ENCODE measurements at places on chromosomes 3 and 15.

DNA sequence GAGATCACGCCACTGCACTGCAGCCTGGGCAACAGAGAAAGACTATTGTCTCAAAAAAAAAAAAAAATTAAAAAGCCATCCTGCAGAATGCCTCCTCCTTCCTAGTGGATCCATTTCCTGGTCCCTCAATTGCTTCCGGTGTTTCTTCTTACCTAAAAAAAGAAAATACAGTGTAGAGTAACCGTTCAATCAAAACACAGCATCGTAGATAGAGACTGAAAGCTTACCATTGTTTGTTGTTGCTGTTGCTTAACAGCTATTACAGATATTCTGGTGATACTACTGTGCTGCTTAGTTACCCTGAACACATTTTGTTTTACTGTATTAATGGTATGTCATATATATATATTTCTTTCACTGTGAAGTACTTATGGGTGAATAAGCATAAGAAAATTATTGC lies 105.5 kb upstream of the LRRFIP2 start:
- no peak for DNase-seq

DNA sequence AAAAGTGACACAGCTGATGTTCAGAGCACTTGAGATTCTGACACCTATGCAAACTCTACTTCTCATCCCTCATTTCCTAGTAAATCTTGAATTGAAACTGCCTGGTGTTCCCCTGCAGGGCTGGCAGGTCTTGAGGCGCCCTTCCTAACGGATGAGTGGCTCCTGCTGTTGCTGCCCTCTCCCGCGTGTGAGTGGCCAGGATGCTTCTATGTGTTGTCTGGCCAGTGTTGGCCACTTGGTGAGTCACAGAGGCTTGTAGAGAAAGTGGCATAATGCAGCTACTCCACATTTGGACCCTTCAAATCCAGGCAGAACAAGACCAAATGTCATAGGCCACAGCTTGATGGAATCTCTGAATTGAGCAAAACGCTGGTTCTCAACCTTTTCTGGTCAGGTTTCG lies 63.6 kb downstream of the MOBP start:
- no peak for DNase-seq

DNA sequence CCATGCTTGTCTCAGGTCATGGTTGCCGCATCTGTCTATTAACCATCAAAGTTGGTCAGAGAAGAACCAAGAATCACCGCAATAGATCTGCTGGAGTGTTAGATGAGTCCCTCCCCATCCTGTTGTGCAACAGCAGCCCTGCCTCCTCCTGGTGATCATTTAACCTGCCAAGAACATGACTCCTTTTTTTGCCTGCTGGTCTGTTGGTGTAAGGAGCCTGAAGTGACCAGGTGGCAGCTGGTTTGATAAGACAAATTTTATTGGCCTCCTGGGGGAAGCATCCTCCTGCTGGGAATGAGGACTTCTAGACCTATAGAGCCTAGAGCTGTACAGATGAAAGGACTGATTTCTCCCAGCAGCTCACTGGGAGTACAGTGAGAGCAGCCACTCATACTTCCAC lies 43.5 kb upstream of the RAF1 start:
- no peak for DNase-seq

- no peak for DNase-seq
Measured at GRCh38 chr3:133837487-133838295, 32.1 kb downstream of the SRPRB start.

- no peak for DNase-seq
Measured at GRCh38 chr3:71447803-71448202, 135.7 kb downstream of the FOXP1 start.

GRCh38 chr15:87965304-87965703 lies 291.2 kb downstream of the NTRK3 start:
- DNase-seq, result no peak

- no peak for DNase-seq
Measured at GRCh38 chr3:39434574-39434973, 28.1 kb downstream of the RPSA start.

- DNase-seq, result no peak
Measured at GRCh38 chr3:7710284-7710683, 791.3 kb upstream of the LMCD1 start.

DNA sequence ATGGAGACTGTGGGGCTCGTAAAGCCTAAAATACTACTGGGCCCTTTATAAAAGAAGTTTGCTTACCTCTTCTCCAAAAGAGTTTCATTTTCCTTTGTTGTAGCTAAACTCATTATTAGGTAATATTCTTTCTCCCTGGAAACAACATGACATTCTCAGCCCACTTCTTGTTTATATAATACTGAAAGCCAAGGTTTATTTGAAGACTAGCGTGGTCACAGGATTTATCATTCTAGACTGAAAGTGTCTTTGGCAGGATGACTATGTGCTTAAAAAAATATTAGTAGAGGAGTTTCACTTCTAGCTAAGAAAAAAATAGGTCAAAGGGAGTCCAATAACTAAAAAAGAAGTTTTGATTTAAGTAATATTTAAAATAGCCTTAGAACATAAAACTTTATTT lies 1085.2 kb upstream of the CADM2 start:
- no peak for DNase-seq

GRCh38 chr3:106643684-106644161 lies 733.5 kb upstream of the CCDC54 start:
- DNase-seq, result no peak

DNA sequence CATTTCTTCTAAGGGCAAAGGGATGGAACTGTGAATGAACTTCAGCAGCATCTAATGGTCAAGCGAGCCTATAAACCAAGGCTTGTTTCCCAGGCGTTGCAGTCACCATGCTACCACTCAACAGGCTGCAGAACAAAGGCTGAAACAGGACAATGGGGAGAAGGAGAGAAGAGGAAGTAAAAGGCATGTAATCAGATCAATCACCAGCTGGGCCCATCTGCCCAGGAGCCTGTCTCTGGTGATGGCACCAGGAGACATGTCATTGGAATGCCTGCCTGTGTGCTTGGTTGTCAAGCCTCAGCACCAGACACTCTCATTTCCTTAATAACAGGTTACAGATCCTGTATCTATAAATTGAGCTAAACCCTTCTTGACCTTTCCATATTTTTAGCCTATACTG lies 81.7 kb upstream of the UMPS start:
- no peak for DNase-seq

DNA sequence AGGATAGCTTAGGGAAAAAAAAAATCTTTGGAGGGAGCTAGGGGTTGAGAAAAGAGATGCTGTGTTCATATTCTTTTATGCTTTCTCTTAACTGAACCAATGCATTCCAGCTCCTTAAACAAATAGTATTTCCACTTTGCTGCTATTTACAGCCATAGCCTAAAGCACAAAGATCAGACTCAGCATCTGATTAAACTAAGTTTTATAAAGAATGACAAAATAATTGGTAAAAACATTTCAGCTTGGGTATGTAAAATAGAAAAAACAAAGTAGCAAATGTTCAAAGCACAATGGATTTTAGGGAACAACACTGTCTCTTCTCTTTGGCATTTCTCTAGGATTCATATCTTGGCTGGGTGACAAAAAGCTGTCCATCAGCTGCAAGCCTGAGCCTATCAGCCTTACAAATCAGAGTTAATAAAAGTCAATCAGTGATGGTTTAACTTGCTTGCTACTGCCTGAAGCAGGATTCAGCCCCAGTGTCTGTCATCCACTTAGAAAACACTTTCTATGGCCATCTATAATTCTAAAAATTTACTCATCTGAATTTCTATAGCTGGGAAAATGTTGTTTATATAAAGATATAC lies 232.1 kb upstream of the CDIN1 start:
- DNase-seq, result no peak

GRCh38 chr3:108936924-108937689 lies 16.6 kb downstream of the GUCA1C start:
- DNase-seq, result no peak

DNA sequence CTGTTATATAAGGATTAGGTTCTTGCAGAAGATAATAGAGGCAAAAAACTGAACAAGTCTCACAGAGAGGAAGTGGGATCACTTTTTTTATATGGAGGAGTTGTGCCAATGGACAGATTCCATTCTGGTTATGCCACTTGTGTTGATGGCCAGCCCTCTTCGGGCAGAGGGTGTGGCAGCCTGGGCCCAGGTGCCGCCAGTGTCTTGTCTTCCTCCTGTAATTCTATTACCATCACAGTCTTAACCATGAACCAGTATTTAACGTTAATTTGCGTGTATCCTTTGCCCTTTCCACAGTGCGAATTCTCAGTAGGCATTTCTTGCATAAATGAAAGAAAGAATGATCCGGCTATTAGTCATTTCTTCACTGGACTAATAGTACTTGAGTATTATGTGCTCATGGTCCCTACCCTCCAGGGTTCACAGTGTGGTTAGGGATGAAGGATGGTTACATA lies 7.0 kb upstream of the USP4 start:
- no peak for DNase-seq

DNA sequence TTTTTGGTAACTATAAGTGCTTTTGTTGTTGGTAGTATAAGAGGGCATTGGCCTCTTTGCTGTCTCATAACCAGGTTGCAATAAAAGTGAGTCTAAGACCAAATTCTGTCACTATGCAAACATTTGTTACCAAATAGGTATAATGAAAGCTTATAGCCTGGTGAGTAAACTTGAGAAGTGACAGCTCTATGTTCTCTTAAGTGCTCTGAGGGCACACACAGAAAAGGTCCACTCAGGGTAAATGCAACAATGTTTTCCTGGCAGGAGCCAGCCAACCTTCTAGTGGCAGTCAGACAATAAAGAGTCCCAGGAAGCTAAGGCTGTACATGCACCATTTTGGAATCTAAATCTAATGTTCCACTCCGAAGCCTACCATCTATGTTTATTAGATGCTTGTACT lies 262.1 kb upstream of the TGFBR2 start:
- DNase-seq, result no peak

DNA sequence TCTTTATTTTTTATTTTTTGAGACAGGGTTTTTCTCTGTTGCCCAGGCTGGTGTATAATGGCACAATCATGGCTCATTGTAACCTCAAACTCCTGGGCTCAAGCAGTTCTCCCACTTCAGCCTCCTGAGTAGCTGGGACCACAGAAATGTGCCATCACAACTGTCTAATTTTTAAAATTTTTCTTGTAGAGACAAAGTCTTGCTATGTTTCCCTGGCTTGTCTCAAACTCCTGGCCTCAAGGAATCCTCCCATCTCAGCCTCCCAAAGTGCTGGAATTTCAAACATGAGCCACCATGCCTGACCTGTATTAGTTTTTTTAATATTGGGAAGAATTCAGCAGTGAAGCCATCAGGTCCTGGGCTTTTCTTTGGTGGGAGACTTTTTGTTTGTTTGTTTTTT lies 13.6 kb upstream of the CLDN11 start:
- no peak for DNase-seq
